SJSA1 (cell line): ENCODE measurements at places on chromosomes 2 and 18.
A peak's percentile ranks its signal among the peaks of the same experiment; 100 is the strongest.

GRCh38 chr18:9109523-9109922, 7.0 kb downstream of the NDUFV2 start:
- DNase-seq, result peak; percentile 26

DNA sequence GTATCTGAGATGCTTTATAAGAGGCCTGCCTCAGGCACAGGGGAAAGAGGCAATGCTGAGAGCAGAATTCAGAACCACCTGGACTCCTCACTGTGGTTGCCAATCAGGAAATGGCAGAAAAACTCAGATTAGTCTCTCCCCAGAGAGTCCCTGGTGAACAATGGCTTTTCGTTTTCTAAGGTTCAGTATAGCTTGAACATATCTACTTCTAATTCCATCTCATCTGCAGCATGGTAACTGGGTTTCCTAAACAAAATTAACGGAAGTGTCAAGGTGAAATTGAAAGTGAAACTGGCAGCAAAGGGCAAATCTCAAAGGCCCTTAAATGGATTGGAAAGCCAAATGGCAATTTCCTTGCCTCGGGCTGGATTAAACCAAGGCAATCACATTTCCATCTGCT, 480.2 kb upstream of the ACVR2A start:
- no peak for DNase-seq

DNA sequence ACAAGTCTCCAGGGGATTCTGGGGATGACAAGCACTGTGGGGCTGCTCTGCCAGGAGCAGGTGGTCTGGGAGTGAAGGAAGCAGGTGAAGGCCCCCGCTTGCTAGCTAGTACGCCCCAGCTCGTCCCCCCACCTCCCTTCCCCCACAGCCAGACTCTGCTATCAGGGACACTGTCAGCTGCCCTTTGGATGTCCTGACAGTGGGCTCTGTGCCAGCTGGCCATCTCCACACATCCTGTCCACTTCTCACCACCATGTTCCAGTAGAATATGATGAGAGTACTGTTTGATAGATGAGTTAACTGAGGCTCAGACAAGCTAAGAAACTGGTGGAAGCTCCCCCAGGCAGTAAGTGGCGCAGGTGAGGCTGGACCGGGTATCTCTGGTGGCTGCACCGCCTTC, 276.2 kb downstream of the CELF4 start:
- DNase-seq, result no peak

DNA sequence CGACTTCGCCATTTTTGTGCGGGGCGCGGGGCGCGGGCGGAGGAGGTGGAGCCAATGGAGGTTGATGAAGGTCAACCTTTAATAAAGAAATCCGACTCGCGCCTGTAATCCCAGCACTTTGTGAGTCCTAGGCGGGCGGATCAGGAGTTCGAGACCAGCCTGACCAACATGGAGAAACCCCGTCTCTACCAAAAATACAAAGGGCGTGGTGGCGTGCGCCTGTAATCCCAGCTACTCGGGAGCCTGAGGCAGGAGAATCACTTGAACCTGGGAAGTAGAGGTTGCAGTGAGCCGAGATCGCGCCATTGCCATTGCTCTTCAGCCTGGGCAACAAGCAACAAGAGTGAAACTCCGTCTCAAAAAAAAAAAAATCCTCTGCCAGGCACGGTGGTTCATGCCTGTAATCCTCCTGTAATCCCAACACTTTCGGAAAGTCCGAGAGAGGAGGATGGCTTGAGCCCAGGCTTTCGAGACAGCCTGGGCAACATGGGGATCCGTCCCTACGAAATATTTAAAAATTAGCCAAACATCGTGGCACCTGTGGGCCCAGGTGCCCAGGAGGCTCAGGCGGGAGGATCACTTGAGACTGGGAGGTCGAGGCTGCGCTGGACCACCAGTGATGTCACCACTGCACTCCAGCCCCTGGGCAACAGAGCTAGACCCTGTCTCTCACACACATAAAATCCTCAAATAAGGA, 493 bp upstream of the PREB start:
- DNase-seq, result no peak

GRCh38 chr18:62452280-62452831, 70.5 kb upstream of the ZCCHC2 start:
- no peak for DNase-seq

GRCh38 chr2:159090514-159091201, 122.2 kb downstream of the TANC1 start:
- peak; percentile 58 for DNase-seq

DNA sequence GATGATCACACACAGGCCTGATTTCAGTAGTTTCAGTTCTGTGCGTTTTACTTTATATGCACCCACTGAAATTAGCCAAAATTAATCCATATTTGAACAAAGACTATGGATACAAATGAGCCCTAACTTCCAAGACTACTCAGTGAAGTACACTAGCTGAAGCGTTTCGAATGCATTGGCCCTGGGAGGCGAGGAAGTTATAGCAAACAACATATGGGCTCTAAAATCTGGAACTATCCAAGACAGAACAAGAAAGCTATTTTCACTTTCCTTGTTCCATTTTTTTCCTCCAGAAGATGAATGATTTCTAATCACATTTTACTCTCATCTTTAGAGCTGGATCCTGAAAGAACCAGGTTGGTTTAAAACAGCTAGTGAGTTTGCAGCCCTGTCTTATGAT, 399.4 kb upstream of the HNRNPA3 start:
- no peak for DNase-seq

GRCh38 chr2:142756430-142756829, 121.0 kb upstream of the KYNU start:
- no peak for DNase-seq

DNA sequence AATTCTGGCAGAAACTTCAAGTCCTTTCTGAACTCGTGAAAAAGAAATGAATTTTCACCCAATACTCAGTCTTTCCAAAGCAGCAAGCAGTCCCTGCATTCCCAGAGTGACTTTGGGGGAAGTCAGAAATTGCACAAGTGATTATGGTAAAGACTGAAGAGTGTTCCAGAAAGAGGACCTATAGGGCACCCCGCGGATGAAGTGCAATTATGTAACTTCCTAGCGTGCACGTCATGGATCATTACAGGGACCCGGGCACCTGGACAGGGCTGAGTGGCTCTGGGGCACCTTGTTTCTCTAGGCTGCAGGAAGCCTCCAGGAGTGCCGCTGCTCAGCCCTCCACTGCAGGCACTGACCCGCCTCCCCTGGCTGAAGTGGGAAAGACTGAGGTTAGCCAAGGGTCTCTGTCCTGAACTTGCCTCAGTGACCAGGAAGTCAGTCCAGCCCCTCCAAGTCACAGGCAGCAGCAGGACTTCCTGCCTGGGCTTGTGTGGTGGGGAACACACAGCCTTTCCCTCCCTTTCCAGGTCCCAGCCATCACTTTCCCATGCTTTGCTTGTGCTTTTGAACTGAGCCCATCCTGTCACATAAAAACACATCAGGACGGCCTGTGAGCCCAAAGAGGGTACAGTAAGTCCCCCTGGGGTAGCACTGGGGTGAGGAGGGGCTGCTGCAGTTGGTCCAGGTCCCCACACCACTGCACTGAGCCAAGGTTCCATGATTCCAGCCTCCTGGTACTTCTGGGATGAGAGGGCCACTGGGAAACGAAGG, 19.8 kb downstream of the TMEM185B start:
- DNase-seq, result peak; percentile 31

DNA sequence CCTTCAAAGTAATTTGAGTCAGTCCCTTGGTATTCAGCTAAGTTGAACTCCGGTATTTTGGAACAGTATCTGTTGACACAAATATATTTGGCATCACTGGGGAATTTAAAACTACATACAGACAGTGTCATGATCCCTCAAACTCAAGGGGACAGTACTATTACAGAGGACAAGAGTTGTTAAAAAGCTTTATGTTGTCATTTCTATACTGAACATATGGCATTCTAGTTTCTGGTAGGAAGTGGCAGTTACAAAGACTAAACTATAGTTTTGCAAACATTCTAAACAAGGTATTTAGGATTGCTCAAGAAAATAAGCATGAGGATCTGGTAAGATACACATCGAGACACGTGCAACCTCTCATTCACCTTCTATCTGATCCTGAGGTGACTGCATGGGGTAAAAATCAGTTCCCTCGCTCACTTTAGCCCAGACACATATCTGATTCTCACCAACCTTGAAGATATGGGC, 16.6 kb upstream of the CCNYL1 start:
- no peak for DNase-seq

DNA sequence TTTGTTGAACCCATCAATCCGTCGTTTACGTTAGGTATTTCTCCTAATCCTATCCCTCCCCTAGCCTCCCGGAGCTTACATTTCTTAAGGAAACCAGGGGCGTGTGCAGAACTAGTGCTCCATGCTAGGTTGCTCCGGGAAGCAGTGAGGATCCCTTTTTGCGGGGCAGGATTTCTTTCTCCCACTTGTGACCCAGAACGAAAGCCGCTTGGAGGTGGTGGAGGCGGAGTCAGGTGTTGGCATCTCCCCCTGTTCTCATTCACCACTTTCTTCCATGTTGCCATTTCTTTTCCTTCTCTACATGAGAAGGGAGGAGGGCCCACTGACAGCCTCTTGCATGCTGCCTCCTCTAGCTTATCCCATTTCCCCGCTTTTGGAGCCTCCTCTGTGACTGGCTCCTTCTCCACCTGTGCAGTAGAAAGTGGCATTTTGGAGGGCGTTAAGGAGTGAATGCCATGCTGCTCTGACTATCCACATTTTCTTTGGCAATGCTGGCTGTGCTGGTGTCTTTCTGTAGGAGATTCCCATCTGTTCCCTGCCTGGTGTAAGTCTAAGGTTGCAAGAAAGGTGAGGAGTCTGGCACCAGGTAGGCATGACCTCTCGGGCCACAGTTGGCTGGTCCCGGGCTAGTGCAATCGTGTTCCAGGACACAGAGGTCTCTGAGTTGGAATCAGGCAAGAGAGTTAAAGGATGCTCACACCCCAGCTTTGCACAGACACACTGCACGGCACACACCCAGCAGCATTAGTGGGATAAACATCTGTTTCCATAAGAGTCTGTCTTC, 89.5 kb downstream of the ACKR3 start:
- DNase-seq, result no peak

DNA sequence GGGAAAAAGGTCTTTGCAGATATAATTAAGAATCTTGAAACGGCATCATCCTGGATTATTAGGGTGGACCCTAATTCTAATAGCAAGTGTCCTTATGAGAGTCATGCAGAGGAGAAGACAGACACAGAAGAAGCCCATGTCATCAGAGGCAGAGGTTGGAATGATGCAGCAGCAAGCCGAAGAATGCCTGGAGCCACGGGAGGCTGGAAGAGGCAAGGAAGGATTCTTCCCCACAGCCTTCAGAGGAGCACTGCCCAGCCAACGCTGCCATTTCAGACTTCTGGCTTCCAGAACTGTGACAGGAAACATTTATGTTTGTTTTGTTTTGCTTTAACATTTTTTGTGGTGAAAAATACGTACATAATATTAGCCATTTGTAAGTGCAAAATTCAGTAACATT, 72.3 kb downstream of the MCFD2 start:
- no peak for DNase-seq

- no peak for DNase-seq
Observed at GRCh38 chr18:42719221-42719620, 396.3 kb downstream of the RIT2 start.
